Mucosa of descending colon (tissue), 3 donors: ENCODE measurements at places on chromosomes 13 and 19. TPM values are rescaled to one million over a fixed set of nuclear protein-coding genes. Genes with fewer than 3 reads are reported as not detected.

DNA sequence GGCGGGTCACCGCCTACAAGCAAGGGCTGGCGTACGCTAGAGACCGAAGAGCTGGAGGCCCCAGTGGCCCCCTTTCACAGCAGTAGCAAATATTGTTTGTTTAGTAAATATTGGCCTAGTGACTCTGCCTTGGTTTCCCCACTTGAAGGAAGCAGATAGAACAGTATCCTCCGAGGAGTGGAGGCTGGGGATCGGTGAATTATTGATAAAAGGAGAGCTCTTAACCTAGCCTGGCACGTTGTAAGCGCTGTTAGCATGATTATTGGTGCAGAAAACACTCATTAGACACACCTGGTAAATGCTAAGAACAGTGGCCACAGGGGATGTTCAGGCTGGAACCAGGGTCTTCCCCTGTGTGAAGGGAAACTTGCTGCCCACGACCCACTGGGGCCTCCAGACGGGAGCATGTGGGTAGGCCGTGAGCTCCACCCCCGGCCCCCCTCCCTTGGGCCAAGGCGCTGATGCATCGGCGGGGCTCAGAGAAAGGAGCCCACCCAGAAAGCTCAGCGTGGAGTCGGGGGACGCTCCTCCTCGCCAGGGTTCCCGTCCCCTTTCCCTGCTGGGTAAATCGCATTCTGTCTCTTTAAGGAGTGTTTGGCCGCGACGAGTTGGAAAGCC lies 2.3 kb downstream of the IER2 start:
- DNase-seq: no peak

DNA sequence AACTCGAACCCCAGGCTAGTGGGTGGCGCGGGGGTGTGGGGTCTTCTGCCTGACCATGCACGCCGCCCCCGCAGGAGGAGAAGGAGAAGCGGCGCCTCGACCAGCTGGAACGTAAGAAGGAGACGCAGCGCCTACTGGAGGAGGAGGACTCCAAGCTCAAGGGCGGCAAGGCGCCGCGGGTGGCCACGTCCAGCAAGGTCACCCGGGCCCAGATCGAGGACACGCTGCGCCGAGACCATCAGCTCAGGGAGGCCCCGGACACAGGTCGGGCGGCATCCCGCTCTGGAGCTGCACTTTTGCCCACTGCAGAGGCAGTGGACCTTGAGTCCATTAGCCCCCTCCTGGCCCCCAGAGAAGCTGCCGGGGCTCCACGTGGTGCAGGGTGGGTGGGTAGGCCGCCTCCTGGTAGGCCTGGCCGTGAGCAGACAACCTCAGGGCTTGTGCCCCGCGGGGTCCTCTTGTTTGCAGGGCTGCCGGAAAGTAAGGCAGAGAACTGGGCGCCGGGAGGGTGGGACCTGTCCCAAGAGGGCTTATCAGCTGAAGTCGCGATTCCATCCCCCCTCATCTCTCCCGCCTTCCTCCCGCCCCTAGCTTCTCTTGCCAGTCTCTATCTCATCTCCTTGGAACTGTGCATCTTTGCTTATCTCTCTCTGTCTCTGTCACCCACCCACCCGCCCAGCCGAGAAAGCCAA lies 9.9 kb downstream of the CCDC124 start:
- DNase-seq: no peak

GRCh38 chr19:18478545-18479311 lies 40.8 kb upstream of the ISYNA1 start:
- peak; percentile 58 for DNase-seq

GRCh38 chr13:26236296-26236695 lies 14.2 kb upstream of the RNF6 start:
- DNase-seq: no peak

GRCh38 chr19:43778651-43779050 lies 2.1 kb downstream of the KCNN4 start:
- DNase-seq: no peak

- DNase-seq: no peak
Observed at GRCh38 chr13:59641261-59641660, 522.5 kb downstream of the DIAPH3 start.

DNA sequence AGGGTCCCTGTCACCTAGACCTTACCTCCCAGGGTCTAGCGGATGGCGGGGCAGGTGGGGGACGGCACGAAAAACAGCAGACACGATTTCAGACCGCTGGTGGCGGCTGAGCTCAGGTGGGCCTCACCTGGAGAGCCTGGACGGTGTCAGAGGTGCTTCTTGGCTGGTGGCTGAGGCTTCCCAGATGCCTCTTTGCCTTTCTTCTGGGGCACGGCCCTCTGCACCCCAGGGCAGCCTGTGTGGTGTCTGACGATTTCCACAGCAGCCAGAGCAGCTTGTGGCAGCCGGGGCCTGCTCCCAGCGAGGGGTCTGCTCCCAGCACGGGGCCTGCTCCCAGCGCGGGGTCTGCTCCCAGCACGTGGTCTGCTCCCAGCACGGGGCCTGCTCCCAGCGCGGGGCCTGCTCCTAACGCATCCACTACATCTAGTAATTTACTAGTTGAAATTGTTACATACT lies 66.7 kb downstream of the ATP11A start:
- DNase-seq: no peak

DNA sequence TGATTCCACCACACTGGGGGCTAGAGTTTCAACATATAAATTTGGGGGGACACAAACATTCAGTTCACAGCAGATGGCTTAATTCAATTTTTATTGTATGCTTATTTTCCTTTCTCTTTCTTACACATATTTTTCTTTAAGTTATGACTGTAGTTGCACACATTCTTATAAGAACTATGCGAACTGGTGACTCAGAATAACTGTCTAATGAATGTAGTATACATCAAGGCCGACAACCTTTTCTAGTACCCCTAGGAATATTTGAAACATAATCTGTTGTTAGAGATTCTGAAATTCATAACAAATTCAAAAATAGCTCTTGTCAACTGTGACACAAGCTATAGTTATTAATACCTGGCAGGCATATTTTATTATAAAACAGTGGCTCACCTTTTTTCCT lies 695.6 kb downstream of the PCDH9 start:
- DNase-seq: no peak

DNA sequence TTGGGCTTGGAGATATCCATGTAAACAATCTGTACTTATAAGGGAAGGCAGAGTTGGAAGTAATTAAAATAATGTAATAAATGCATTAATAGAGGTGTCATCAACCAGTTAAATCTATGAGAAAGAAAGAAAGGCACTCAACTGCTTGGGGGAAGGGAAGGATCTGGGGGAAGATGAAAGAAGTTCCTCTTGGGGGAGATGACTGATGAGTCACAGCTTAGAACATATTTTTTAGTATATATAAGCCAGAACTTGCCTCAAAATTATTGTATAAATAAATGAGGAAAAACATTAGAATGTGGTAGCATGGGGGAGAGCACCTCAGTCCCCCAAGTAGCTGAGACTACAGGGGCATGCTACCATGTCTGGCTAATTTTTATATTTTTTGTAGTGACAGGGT lies 205.8 kb downstream of the GGACT start:
- no peak for DNase-seq

- DNase-seq: no peak
Observed at GRCh38 chr19:51668216-51668615, 21.6 kb upstream of the SIGLEC14 start.

Gene ZNF69
- 15.7 TPM for total RNA-seq
